Left forelimb (tissue), 1 donor: ENCODE measurements at places on chromosomes 11 and 22.

- DNase-seq = no peak
These were observed 27.4 kb upstream of the SEZ6L start for GRCh38 chr22:26141831-26142230.

DNA sequence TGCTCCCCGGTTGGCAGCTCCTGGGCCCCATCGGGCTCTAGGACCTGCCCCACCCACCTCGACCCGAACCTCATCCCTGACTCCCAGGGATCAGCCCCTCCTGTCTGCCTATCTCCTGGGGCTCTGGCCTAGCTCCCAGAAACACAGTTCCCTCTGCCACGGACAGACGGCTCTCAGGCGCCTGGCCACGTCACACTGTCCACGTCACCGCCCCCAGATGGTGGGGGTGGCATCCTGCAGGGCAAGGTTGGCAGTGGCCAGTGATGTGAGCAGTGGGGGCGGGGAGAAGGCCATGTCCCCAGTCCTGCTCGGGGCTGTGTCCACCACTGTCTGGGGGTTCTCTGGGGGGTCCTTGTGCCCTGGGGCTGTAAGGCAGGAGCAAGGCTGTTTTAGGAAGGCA lies 29.2 kb downstream of the SYT7 start:
- no peak for DNase-seq

GRCh38 chr11:2796508-2797113 lies 89.0 kb downstream of the CDKN1C start:
- peak; percentile 50 for DNase-seq

GRCh38 chr22:24188705-24189248 lies 7.5 kb downstream of the SUSD2 start:
- no peak for DNase-seq

- DNase-seq = no peak
These were observed 37.4 kb downstream of the CSRP3 start for GRCh38 chr11:19164230-19164855.

DNA sequence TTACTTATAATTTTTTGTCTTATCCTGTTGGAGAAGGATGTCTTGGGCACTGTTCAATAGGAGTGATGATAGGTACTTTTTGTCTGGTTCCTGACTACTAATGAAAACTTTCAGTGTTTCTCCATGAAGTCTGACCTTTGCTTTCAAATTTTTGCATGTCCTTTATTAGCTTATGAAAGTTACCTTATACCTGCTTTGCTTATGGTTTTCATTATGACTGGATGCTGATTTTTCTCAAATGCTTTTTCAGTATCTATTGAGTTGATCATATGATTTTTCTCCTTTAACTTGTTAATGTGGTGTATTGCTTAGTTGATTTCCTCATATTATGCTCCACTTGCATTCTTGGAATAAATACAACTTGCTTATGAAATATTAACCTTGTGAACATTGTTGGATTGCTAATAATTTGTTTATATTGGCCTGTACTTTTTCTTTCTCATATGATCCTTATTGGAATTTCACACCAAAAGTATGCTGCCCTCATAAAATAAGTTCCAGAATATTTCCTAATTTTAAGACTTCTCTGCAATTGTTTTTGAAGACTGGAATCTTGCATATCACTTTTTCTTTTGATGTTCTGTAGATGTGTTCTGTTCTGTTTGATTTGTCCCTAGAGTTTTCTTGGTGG lies 85.0 kb upstream of the SC5D start:
- no peak for DNase-seq

DNA sequence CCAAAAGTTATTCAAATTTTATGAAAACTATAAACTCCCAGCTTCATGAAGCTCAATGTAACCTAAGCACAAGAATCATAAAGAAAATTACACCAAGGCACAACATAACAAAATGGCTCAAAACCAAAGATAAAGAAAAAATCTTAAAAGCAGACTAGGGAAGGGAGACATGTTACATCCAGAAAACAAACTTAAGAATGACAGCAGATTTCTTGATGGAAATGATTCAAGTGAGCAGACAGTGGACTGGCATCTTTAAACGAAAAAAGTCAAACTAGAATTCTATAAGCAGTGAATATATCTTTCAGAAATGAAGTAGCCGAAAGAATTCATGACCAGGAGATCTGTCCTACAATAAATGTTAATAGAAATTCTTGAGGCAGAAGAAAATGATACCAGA lies 75.6 kb downstream of the SHANK2 start:
- no peak for DNase-seq

DNA sequence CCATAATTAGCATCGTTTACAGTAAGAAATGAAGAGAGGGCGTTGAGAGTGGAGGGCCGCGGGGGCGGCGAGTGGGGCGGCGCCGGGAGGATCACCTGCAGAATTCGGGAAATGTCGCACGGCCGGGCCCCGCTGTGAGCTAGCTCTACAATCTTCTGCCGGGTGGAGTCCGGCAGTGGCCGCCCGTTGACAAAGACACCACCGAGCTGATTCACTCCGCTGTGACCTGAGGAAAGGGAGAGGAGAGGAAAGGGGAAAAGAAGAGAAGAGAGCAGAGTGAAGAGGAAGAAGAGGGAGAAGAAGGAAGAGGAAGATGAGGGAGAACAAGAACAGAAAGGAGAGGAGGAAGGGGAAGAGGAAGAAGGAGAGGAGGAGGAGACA lies 8.5 kb downstream of the PAX6 start:
- no peak for DNase-seq

DNA sequence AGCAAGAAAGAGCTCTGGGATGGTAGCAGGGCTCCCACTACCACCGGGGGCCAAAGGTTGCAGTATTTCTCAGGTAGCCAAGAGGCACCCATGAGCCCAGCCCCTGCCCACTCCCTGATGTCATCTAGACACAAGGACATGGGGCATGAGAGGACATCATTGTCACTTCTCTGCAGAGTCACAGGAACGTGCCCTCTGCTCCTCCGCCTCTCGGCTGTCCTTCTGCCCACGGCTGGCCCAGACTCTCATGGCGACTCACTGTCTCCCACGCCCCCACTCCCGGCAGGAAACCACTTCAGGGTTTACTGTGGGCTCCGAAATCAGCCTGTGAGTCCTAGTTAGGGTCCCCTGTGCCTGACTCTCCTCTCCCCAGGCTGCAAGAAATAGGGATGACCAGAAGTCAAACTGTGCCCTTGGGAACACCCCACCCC lies 1.8 kb upstream of the GAL start:
- no peak for DNase-seq

GRCh38 chr11:57474017-57474802 lies 13.9 kb downstream of the RTN4RL2 start:
- DNase-seq = no peak

GRCh38 chr22:37206118-37206840 lies 6.0 kb downstream of the SSTR3 start:
- DNase-seq = no peak

GRCh38 chr22:28481725-28482124 lies 197.9 kb downstream of the TTC28 start:
- DNase-seq = no peak
